ENCODE measurements at places on chromosomes 13 and 19. TPM values are rescaled to one million over a fixed set of nuclear protein-coding genes. Genes with fewer than 3 reads are reported as not detected.

- DNase-seq, result no peak
Measured at GRCh38 chr19:35328851-35329285, at the start of gene CD22. Gene CD22, plus strand, starts transcription at chr19:35329187. Its CDS starts 2,854 bp downstream, at chr19:35332041.

DNA sequence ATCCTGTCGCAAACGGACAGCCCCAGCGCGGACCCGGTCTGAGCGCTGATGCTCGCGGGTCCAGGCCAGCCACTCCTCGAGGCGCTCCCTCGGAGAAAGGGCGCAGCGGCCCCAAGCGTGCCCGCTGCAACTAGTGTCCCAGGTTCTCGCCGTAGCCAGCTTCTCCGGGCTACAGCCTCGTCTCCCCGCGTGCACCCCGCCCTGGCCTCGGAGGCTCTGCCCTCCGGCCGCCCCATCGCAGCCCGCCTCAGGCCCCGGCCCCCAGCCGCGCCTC, 487 bp downstream of the FLT1 start:
- DNase-seq, result no peak

The ASF1B gene
- 32.1 TPM for total RNA-seq

GRCh38 chr19:29687244-29687896, 22.1 kb downstream of the PLEKHF1 start:
- DNase-seq, result no peak

The IGFL1 gene
- total RNA-seq, result not detected

- DNase-seq, result peak; percentile 51
Measured at GRCh38 chr19:28880735-28881401, 332.1 kb downstream of the UQCRFS1 start.

GRCh38 chr13:98568918-98569317, 8.0 kb downstream of the STK24 start:
- no peak for DNase-seq

DNA sequence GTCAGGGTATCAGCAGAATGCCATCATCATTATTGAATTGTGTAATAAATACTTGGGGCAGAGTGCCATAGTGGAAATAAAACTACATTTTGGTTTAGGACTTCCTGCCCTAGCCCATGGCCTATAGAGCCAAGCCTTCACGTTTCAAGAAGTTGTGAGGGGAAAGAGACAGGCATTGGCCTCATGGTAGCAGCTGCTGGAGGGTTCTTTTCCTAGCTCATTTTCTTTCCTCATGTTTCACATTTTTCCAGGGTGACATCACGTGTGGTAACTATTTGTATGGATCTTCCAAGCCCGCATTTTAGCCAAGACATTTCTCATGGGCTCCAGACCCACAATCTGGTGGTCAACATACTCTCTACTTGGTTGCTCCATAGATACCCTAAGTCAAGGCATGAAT, 80.4 kb downstream of the LRCH1 start:
- DNase-seq, result no peak

DNA sequence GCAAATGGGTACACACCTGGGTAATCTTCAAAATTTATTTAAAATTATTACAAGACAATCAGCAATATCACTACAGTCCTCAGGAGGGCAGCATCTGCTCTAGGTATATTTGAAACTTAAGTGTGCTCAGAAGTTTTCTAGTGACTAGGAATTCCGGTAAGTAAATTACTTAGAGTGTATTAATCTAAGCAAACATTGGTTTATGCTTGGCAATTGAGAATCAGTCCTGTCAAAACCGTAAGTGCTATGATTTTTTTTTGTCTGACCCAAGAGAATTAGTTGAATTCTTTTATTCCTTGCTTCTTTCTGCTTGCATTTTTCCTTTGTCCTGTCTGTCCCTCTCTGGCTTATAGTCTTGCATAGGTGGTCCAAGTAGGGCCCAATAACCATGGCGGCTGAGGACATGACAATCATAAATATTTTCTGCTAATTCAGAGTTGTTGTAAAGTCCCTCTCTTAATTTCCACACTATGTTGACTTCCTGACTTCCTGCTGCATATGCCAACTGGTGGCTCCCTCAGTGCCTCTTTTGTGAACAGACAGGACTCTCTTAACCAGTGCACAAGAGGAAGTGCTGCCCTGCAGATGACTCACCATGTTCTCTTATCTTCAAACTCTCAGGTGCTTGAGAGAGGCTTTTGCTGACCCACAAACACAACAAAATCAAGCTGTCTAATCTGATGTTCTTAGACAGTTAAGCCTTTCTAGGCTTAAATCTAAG, 82.2 kb downstream of the SLAIN1 start:
- no peak for DNase-seq

The HS6ST3 gene
- total RNA-seq, result 1.2 TPM

The KLC3 gene
- 3.2 TPM for total RNA-seq

GRCh38 chr19:55646889-55647731, 902 bp upstream of the CCDC106 start:
- DNase-seq, result no peak

GRCh38 chr19:5026706-5027273, 57.9 kb downstream of the KDM4B start:
- DNase-seq, result no peak

- DNase-seq, result no peak
Measured at GRCh38 chr19:31863122-31863521, 482.3 kb upstream of the ZNF507 start.

DNA sequence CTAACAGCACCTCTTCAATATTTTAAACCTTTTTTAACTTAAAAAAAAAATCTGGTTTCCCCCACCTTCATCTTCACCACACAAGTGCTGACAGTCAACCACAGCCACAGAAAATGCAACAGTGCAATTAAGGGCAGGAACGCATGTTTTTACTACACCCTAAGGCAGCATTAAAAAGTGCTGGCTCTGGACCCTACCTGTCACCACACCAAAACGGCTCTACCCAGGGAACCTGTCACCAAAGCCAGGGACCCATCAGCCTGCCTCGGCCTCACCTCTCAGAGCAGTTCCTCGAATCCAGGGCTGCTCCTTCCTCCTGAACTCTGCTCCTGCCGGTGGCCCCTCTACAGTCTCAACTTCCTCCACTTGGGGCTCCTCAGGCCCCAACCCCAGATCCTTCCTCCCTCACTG, 22.5 kb upstream of the SLC35E1 start:
- no peak for DNase-seq

The BRCA2 gene
- 24.9 TPM for total RNA-seq

The FFAR2 gene
- not detected for total RNA-seq

The ZNF418 gene
- total RNA-seq, result 18.8 TPM

GRCh38 chr19:2358548-2359173, 1.4 kb upstream of the TMPRSS9 start:
- DNase-seq, result no peak

DNA sequence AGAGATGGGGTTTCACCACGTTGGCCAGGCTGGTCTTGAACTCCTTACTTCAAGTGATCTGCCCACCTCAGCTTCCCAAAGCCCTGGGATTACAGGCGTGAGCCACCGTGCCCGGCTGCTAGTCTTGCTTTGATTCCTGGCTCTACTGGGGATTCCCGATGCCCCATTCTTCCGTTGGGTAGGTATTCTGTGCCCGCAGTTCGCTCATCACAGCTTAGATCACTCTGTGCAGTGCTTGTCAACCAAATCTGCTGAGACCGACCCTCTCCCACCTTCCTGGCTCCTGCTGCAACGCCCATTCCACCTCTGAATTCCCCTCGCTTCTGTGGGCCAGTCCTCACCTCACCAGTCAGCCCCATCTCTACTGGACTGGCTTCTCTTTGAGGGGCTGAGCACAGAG, 4.6 kb upstream of the ZNF414 start:
- no peak for DNase-seq

- DNase-seq, result no peak
Measured at GRCh38 chr13:27972478-27972820, 3.3 kb upstream of the CDX2 start.

- no peak for DNase-seq
Measured at GRCh38 chr19:50563597-50563996, 4.6 kb downstream of the LRRC4B start.

DNA sequence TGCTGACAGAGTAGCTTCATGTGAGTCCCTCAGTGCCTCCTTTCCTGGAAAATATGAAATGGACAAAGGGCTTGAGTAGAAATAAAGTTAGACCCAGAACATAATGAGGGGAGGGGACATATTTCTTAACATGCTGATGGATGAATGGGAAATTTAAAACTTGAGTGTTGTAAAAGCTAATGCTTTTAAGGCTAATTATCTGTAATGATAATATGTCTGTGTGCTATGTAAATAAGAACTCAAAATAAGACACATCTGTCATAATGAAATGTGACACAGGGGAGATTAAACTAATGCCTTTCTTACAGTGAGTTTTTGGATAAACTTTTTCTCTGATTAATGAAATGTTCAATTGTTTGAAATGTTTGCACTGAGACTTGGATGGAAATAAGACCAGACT, 65.8 kb upstream of the RFXAP start:
- no peak for DNase-seq

DNA sequence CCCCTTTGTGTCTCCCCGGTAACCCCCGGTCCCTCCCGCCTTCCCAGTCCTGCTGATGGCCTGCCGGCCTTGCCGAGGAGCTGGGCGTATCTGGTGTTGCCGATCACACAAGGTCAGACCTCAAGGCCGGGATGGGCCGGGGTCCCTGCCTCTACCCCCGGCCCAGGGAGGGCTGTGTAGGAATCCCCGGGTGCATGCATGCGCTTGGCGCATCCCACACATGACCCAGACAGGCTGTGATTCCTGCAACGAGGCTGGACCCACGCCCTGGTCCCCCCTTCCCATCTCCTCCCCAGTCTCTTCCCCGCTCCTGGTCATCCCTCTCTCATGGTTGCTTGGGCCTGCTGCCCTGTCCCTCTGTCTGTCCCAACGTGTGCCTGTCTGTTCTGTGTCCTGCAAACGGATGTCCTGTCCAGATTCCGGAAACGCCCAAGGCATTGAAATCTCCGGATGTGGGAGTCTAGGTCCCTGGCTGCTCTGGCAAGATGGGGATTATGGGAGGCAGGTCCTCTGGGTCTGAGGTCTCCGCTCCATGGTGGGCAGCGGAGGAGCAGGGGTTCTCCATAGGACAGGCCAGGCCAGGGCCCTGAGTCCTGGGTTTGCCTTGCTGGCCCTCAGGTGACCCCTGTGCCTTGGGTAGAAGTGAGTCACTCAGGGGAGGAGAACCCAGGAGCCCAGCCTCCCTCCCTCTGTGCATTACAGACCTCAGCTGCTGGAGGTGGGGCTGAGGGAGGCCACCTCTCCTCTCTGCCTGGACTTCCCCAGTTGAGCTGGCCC, 1.6 kb downstream of the PKN1 start:
- DNase-seq, result no peak

DNA sequence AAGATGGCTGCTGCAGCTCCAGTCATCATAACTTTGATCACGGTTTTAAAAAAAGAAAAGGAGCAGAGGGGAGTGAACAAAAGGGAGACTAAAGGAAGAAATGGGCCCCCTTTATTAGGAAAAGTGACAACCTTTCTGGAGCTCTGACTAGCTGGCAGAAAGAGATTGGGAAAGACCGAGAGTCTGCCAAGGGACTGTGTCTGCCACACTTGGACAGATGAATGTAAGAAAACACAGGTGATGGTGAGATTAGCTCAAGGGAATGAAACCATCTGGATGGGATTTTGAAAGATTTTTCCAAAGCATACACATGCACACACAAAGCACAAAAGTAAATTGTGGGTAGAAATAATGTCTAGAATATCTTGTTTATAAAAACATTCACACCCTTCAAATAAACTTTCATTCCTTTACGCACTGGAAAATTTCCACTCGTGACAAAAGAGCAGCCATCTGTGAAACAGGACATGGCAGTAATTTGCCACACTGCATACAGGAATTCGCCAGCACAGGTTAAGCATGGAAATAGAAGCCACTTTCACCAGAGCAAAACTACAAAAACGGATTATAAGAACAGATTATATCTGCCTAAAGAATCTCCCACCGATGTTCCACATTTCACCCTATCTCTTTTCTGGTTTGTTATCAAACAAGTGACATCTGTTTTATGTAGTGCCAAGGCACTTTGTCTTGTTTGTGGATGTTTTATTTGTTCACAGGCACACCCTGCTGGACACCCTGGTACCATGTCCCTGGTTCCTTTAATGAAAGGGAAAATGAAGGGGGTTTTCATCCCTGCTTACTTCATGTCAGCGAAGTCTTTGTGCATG, 819.5 kb downstream of the DIAPH3 start:
- DNase-seq, result no peak

DNA sequence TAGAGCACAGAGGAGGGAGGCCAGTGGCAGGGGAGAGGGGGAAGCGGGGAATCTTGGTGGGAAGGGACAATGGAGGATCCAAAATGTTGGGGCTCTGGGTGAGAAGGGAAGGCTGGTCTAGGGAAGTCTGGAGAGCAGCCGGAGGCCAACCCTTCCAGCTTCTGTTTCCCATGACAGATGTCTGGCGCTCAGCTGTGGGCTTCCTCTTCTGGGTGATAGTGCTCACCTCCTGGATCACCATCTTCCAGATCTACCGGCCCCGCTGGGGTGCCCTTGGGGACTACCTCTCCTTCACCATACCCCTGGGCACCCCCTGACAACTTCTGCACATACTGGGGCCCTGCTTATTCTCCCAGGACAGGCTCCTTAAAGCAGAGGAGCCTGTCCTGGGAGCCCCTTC, 1.1 kb downstream of the PSENEN start:
- DNase-seq, result no peak

GRCh38 chr19:31903979-31904378, 441.4 kb upstream of the ZNF507 start:
- no peak for DNase-seq

DNA sequence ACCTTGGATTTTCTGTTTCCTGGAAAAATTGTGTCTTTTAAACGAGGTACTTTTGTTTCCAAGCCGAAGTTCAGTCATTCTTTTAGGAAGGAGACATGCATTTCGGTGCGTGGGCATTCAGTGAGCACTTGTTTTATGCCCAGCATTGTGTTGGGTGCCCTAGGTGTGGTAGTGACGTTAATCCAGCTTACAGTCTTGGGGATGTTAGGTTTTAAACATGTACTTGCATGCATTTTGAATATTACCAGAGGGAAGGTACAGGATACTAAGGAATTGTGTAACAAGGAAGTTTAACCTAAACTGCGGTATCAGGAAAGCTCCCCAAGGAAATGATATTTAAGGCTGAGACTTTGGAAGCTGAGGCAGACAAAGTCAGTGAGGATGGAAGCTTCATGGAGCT, 66.3 kb downstream of the ARHGAP35 start:
- no peak for DNase-seq

The FCER2 gene
- 0.29 TPM for total RNA-seq

The CCL25 gene
- not detected for total RNA-seq

DNA sequence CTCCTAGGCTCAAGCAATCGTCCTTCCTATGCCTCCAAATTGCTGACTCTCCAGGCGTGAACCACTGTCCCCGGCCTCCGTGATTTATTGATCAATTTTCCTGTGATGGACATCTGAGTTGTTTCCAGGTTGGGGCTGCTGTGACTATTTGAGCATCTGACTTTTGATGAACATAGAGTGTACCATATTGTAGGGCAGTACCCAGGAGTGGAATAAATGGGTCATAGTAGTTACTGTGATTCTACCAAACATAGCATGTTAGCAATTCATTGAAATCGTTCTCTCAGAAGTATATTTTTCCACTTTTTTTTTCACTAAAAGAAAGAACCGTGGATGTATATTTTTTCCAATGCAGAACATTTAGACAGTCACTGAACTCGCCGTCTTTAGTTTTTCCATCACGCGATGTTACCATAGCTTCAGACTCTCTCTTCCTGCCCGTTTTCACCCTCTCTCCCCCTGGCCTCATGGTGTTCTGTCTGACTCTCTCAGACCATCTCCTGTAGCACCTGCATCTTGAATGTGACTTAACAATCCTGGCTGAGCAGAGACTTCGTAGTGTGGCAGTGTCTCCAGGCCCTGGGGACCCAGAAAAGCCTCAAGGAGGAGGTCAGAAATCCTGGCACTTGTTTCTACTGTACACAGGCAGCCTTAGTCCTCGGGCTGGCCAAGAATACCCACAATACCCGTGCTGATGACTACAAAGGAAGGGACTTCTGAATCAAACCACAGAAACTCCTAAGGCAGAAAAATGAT, 3.2 kb upstream of the RASGRP4 start:
- no peak for DNase-seq

GRCh38 chr19:34365463-34366401, 736 bp downstream of the GPI start:
- DNase-seq, result no peak
